ENCODE measurements at places on chromosomes 1 and 21.

DNA sequence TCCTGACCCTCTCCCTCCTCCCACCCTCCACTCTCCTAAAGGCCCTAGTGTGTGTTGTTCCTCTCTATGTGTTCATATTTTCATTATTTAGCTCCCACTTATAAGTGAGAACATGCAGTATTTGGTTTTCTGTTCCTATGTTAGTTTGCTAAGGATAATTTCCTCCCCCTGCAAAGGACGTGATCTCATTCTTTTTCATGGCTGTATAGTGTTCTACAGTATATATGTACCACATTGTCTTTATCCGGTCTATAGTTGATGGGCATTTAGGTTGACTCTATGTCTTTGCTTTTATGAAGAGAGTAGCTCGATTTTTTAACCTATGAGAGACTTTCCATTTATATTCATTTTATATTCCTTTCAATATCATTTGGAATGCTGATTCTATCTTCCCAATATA, 7.9 kb upstream of the PTBP2 start:
- no peak for DNase-seq

DNA sequence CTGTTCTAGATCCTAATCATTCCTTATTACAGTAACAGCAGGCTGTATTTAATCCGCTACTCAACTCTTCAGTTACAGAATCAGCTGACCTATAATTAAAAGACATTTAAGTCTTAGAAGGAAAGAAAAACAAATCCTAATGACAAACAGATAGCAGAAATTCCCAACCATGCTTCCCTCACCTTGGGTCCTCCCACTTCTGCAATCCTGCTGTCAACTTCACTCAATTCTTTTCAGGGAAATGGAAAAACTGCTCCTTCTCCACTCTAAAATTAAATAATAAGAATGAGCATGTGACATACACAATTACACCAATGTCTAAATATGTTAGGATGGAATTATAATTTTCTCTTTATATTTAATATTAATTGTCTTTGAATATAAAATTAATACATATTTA, 182.6 kb upstream of the LYPLAL1 start:
- DNase-seq = no peak

GRCh38 chr1:67097305-67097704, 37.5 kb downstream of the C1orf141 start:
- DNase-seq = no peak

DNA sequence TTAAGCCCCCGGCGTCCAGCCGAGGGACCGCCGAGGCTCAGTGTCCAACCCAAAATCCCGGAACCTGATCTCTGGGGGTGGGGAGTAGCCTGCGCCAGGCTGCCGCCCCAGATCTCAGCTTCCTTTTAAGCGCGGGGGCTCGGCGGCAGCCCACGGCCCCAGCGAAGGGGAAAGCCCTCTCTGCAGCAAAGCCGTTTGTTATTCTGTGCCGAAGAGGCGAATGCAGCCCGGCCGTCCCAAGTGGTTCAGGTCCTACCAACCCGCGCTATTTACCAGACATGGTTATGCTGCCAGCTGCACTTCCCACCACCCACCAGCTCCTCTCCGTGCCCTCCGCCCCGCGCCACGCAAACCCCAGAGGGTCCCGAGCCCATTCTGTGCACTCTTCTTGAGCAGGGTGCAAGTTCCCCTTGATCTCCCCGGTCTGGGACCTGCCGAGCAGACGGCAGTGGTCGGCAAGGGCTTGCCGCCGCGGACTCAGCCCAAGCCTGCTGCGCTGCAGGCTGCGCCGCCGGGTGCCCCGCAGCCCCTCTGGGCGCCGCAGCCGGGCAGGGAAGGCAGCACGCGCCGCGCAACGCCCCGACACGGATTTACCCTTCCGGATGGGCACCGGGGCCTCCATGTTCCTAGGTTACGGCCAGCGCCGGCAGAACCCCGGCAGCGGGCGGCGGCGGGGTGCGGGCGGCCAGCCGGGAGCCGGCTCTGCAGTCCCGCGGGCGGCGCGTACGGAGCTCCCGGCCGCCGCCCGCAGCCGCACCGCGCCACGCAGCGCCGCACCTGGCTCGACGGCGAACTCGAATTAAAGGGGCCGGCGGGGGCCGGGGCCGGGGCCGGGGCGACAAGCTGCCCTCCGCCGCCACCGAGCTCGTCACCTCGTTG, 738 bp upstream of the KCNA2 start:
- DNase-seq = no peak

DNA sequence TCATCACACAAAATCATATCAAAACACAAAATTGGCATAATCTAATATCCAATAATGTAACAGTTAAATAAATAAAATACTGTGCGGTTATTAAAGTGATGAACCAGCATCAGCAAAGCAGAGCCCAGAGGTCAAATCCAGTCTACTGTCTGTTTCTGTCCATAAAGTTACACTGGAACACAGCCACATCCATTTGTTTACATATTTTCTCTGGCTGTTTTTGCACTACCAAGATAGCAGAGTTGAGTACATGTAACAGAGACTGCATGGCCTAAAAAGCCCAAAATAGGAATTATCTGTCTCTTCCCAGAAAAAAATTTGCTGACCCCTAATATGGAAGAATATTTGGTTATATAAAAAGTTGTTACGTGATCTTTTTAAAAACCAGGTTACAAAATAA, 242.2 kb upstream of the DMRTA2 start:
- no peak for DNase-seq

DNA sequence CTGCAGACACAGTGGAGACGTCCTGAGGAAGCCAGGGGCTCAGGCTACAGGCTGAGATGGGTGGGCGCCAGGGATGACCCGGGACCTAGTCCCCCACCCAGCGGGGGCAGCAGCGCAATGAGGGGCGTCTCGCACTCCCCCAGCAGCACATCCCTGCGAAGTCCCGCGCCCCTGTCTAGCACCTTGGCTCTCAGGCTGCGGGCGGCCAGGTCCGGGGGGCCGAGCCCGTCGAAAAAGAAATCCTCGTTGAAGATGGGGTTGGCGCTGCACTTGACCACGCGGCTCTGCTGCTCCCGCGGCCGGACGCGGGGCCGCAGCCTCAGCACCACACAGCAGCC, 1.8 kb downstream of the C2CD4D start:
- DNase-seq = no peak

DNA sequence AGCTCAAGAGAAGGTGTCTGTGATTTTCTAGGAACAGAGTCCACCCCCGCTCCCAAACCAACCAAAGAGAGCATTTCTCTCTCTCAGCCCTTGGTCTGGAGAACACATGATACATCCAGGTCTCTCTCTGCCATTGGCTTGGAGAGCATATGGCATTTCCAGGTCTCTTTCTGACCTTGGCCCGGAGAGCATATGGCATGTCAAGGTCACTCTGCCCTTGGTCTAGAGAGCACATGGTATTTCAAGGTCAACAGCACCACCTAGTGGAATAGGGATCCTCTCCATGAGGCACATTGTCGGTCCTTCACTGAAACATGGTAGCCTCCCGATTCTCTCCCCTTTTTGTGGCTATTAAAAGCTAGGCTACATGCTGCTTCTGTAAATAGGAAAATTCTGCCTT, 437.7 kb upstream of the OLFM3 start:
- DNase-seq = no peak

GRCh38 chr1:97243973-97244560, 522.5 kb downstream of the PTBP2 start:
- DNase-seq = no peak

- peak; percentile 73 for DNase-seq
Measured at GRCh38 chr1:40818264-40818961, 34.8 kb downstream of the KCNQ4 start.

DNA sequence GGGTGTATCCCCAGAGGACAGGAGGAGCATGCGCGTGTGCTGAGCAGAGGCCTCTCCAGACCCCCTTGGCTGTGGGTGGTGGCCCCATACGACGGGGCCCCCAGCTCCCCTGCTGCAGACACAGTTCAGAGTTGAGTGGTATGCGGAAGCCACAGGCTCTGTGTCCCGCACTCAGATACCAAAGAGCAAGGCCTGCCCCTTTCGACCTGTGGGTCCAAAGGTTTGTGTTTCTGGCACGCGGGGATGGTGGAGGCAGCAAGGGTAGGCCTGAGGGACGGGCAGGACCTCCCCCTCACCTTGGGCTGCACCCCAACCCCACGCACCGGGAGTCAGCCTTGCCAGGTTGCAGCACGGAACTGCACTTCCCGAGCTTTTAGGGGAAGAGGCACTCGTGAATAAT, at the start of gene KCNAB2:
KCNAB2 (plus strand) TSS at position 328 of the 400 bp plus-strand sequence. CDS start 5,649 bp downstream, outside the sequence.
- DNase-seq = no peak

GRCh38 chr1:84711869-84712268, 21.6 kb upstream of the SSX2IP start:
- no peak for DNase-seq

GRCh38 chr21:37166733-37167132, 93.7 kb downstream of the TTC3 start:
- DNase-seq = no peak

GRCh38 chr1:172912765-172913260, 137.9 kb downstream of the TNFSF18 start:
- DNase-seq = no peak

- no peak for DNase-seq
Measured at GRCh38 chr1:228868731-228869024, 133.4 kb downstream of the RHOU start.

- peak; percentile 18 for DNase-seq
Measured at GRCh38 chr21:36156815-36157670, at the start of gene DOP1B. DOP1B (plus strand) TSS chr21:36156824; CDS start chr21:36164734, 7,910 bp downstream.

DNA sequence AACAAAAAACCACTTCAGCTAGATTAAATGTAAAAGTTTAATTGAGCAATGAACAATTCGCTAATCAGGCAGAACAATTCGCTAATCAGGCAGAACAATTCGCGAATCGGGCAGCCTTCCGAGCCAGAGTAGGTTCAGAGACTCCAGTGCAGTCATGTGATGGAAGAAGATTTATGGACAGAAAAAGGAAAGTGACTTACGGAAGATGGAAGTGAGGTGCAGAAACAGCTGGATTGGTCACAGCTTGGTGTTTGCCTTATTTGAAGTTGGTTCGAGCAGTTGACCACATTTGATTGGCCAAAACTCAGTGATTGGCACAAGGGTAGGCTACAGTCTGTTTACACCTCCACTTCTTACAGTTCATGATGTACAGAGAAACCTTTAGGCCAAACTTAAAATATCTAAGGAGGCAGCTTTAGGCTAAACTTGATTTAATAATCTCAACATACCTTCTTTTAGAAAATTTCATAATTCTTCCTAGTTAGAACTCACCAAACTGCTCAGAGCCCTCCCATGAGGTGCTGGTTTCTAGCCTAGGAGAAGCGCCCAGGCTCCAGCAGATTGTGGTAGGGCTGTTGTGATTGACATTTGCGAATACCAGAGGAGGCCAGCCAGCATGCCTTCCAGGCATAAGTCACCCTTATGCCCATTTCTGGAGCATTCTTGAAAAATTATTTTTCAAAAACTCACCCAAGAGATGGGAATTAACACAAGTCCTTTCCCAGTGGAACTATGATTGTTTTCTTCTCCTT, 22.8 kb upstream of the KCNC4 start:
- no peak for DNase-seq

GRCh38 chr1:22347854-22348760, 103.5 kb upstream of the ZBTB40 start:
- no peak for DNase-seq

- no peak for DNase-seq
Measured at GRCh38 chr1:4700801-4701200, 46.4 kb downstream of the AJAP1 start.

- no peak for DNase-seq
Measured at GRCh38 chr1:14067711-14068110, 367.7 kb downstream of the PRDM2 start.

DNA sequence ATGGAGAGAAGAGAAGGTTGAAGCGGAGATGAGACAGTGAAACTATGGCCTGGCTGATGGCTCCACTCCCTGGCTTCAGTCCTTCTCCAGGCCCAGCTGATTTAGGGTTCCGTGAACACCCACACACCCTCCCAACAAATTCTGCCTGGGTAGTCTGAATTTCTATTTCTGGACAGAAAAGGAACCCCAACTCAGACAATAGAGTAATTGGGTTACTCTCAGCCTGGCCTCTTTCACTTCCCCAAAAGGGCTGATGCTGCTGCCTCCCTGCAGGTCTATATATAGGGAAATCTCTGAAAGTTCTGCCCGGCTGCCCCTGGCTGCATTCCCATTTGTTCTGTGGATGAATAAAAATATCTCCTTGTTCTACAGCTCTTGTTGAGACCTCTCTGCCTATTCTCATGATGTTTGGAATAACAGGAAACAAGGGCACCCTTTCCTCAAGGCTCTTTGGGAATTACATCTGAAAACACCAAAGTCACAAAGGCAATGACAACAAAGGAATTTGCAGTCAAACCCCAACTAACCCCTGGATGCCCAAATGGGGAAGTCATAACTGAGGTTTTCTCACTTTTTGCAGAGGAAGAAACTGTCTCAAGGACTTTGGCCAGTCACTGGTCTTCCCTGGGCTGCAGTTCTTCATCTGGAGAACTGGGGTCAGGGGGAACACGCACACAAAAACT, 11.4 kb upstream of the ZSCAN20 start:
- no peak for DNase-seq

DNA sequence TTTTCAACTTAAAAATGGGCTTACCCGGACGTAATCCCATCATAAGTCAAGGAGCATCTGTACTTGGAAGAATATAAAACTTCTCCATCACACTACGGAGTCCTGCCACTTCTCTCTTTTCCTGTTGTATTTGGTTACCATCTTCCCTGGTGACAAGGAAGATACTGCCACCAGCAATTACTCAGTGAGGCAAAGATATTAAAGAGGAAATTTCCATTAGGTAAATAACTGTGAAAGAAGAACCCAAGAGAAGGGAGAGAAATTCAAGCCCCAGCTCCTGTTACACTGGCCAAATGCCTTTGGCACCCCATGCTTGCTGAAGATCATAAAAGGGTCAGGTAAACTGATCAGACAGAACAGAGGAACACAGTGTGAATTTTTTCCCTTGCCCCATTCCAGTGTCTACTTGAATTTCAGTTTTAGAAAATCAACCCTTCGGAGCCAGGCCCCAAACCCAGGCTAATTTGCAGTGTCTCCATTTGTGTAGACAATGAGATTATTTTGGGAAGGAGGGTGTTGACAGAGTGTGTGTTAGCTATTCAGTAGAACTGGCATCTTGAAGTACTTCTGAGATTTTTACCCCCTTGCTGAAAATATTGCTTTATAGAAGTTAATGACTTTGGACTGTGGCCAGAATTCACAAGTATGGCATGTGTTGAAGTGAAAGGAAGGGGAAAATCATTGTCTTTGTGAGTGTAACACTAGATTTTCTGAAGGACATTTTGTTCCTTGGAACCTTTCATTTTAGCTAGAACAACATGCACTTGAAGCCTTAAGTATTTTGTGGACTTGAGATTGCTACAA, 167.1 kb downstream of the DHRS3 start:
- no peak for DNase-seq

DNA sequence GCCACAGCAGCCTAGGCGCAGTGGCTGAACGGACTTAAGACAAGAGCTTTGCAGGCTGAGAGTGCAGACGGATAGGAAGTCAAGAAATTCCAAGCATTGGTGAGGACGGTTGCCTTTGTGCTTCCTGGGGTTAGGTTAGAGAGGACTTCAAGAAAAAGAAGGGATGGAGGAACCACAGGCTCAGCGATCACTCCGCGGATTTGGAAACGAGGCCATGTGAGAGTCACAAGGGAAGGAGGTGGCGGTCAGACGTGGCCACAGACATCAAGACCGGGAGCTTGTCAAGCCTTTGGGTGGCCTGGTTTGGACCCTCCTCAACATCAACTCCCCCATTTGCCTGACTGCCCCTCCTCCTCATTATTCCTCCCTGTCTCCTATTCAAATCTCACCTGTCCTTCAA, 62.3 kb downstream of the NID1 start:
- no peak for DNase-seq

GRCh38 chr1:201054091-201054543, 30.6 kb upstream of the KIF21B start:
- no peak for DNase-seq

- DNase-seq = no peak
Measured at GRCh38 chr1:10781137-10781536, 15.3 kb downstream of the CASZ1 start.

GRCh38 chr1:18578271-18578670, 52.4 kb upstream of the PAX7 start:
- no peak for DNase-seq

Measured in activated T-helper 1 cell treated with anti-CD3 and anti-CD28 coated beads, Interleukin-2, amount 50 U/mL, for 16 hours (primary cell).